ENCODE measurements at places on chromosomes 4 and X.

DNA sequence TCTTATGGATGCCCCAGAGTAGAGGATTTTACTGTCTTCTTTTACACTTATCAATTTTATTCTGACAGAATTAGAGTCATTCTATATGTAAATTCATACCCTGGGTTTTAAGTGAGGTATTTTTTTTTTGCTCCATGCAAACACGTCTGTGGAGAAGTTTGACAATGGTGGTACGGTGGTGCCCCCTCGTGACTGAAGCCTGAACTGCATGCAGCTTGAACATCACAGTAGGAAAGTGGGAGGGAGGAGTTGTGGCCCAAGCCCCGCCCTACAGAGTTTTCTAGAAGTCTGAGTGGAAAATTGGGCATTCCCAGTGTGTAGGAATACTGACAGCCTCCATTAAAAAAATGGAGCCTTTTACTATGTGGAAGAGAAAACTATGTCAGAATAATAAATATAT is 73.3 kb upstream of the RAB40AL start:
- peak; percentile 60 for DNase-seq

GRCh38 chr4:105894660-105895582 is at the start of gene NPNT:
Gene NPNT, plus strand, starts transcription at chr4:105895471. Its CDS starts 182 bp downstream, at chr4:105895653.
- no peak for DNase-seq

GRCh38 chrX:146754268-146754667 is 55.3 kb upstream of the CXorf51B start:
- no peak for DNase-seq

GRCh38 chr4:7663075-7663541 is 228.4 kb upstream of the PSAPL1 start:
- DNase-seq = no peak

DNA sequence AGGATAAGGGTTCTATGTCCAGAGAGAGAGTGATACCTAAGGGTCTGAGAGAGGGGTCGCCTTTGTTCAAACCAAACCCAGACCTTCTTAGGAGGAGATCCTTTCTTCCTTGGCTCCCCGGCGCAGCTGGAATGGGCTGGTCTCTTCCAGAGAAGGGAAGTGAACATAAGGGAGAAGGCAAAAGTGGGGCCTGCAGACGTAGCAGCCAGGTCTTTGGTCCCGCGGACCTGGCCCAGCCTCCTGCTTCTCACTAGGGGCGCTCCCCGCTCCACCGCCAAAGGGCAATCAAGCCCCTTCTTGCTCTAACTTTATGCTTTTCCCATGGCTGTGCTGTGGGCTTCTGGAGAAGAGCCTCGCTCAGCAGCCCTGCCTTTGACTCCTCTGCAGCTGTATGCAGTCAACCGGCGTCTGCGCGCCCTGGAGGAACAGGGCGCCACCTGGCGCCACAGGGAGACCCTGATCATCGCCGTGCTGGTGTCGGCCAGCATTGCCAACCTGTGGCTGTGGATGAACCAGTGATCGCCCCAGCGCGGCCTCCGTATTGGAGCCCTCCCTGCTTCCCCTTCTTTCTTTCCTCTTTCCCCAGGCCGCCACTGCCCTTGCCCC is 6.5 kb downstream of the FATE1 start:
- no peak for DNase-seq

DNA sequence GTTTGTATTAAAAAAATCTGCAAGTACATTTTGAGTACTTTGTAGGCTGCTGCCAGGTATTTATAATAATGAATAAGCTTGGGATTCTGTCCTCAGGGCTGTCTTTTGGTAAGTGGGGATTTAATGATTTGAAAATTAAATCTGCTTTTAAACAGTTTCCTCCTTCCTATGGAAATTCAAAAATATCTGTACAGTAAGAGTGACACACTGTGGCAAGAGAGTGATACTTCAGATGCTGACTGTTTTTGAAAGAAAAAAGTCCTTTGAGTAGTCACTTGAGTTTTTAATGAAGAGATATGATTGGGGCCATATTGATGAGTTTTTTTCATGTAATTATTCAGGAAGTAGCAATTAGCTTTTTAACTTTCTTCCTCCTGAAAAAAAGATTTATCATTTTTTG is 49.2 kb downstream of the SMARCAD1 start:
- no peak for DNase-seq

GRCh38 chr4:162151386-162151785 is 12.4 kb downstream of the FSTL5 start:
- no peak for DNase-seq

DNA sequence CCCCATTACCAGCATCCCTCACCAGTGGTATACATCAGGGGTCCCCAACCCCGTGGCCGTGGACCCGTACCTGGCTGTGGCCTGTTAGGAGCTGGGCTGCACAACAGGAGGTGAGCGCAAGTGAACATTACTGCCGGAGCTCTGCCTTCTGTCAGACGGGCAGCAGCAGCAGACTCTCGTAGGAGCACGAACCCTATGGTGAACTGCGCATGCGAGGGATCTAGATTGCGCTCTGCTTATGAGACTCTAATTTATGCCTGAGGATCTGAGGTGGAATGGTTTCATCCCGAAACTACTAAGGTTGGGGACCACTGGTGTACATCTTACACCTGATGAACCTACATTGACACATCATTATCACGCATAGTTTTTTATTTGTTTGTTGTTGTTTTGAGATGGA is 52.8 kb upstream of the DHX15 start:
- DNase-seq = no peak

GRCh38 chr4:85147481-85148076 is 181.1 kb upstream of the WDFY3 start:
- peak; percentile 66 for DNase-seq

- no peak for DNase-seq
These were observed 30.6 kb upstream of the IL9R start for GRCh38 chrX:155966876-155967275.

- no peak for DNase-seq
These were observed 49.5 kb upstream of the CBR4 start for GRCh38 chr4:169059306-169060211.

GRCh38 chr4:8391972-8392371 is 48.6 kb downstream of the ACOX3 start:
- peak; percentile 88 for DNase-seq

GRCh38 chr4:4338210-4339001 is 48.4 kb downstream of the ZBTB49 start:
- DNase-seq = peak; percentile 42

GRCh38 chrX:46204721-46205422 is 340.3 kb downstream of the ZNF674 start:
- DNase-seq = no peak

DNA sequence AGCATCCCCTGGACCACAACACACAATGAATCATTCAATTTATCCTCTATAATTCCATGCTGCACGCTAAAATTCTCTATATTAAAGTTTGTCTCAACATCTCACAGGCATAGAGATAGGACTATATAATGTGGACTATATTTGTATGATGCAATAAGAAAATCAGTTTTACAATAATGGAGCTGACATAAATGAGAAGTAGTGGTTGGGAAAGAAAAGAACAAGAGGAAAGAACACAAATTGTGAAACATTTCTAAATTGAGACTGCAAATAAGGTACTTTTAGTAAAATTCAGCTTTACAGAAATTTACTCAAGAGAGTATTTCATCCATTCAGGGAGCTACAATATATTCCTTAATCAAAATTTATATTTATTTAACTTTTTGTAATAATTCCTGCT is 120.4 kb downstream of the ARAP2 start:
- no peak for DNase-seq

DNA sequence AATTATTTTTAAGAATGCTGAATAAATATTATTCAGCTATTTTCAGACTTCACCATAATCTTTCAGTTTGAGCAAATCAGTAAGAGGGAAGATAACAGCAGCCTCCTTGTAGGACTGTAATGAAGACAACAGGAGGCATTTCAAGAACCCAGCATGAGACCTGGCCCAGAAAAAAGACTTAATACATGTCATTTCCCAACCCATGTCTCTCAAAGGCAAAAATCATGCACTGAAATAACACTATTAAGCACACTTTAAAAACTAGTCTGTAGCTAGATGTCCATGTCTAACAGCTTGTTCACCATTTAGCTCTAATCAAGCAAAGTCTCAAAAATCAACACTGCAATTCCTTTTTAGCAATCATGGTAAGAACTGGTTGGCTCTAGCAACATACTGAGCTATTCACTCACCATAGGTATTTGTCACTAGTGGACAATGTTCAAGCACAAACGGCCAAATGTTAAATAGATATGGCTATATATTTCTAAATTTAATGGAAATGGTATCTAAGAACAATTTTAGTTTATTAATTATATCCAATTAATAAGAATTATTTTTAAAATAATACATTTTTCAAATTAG is 109.9 kb downstream of the WDFY3 start:
- DNase-seq = no peak

DNA sequence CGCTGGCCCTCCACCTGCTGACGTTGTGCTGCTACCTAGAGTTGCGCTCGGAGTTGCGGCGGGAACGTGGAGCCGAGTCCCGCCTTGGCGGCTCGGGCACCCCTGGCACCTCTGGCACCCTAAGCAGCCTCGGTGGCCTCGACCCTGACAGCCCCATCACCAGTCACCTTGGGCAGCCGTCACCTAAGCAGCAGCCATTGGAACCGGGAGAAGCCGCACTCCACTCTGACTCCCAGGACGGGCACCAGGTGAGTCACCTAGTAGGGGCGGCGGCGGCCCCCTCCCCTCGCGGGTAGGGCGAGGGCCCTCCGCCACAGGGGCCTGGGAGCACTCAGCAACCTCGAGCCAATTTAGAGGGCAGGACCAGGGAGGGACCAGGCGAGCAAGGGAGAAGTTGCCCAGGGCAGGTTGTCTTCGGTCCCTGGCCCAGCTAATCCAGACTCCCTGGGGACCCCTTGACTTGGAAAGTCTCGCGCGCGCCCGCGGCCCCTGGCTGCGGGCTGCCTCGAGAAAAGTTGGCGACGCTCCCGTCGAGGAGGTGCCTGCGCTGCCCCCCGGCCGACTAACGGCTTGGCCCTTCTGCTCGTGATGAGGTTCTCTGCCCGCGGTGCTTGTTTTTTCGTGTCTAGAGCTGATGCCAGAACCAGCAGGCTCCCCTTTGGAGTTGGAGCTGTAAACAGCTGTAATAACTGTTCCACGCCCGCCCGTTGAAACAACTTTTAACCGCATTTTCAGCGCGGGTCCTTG is 717 bp downstream of the EDA start:
- DNase-seq = no peak

DNA sequence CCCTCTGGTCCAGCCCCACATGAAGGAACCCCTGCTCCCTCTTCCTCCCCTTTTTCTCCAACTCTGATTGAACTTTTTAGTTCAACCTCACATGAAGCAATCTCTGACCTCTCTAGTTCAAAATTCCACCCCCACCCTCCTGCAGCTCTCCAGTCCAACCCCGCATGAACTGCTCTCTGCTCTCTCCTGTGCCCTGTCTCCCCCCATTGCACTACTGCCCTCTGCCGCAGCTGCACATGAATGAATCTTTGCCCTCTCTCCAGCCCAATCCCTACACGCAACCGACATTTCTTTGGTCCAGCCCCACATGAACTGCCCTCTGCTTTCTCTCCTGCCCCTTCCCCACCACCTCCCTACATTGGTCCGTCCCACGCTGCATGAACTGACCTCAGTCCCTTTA is 6.9 kb downstream of the CETN2 start:
- DNase-seq = no peak

DNA sequence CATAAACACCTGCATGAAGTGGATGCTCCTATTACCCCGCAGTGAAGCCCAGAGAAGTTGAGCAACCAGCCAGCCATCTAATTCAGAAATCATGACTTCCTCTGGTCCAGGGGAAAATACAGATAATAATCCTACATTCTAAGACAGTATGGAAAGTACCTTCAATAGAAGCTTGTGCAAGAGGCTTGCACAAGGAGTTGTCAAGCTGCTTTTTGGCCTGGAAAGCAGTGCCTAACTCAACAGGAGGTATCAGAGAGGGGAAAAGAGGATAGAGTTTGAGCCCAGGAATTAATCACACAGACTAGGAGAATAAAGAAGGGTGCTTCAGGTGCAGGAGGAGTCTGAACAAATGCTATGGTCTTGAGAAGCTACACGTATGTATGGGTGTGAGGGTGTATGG is 26.7 kb downstream of the TMEM192 start:
- peak; percentile 62 for DNase-seq

GRCh38 chrX:30589146-30589888 is 11.8 kb upstream of the TASL start:
- DNase-seq = no peak

DNA sequence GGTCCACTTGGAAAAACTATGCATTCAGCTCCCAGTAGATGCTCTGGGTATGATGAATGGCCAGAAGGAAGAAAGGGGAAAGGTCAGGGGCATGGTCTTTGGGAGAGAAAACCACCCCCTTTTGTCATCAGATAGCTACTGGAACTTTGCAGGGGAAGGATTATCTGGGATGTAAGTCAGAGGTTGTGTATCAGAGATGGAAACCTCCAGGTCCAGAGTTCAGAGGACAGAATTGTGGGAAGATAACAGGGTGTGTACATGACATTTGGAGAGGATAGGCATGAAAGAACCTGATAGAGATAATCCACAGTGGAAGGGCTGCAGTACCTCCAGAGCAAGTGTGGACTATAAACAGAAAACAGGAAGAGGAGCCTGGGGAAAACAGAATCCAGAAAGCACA is 262.7 kb downstream of the SPRY1 start:
- DNase-seq = peak; percentile 48

GRCh38 chr4:151267822-151268535 is 9.0 kb upstream of the PRSS48 start:
- no peak for DNase-seq

- peak; percentile 8 for DNase-seq
These were observed 2.4 kb downstream of the LONRF3 start for GRCh38 chrX:118976599-118977340.

- DNase-seq = no peak
These were observed 16.4 kb upstream of the NKRF start for GRCh38 chrX:119622356-119623232.

All from amniotic epithelial cell (primary cell).